ENCODE measurements at places on chromosomes 5 and 9.

- peak; percentile 74 for DNase-seq
Measured at GRCh38 chr5:74326571-74327338, 313.8 kb downstream of the ENC1 start.

GRCh38 chr5:126881821-126882600 is 105.1 kb downstream of the LMNB1 start:
- no peak for DNase-seq

DNA sequence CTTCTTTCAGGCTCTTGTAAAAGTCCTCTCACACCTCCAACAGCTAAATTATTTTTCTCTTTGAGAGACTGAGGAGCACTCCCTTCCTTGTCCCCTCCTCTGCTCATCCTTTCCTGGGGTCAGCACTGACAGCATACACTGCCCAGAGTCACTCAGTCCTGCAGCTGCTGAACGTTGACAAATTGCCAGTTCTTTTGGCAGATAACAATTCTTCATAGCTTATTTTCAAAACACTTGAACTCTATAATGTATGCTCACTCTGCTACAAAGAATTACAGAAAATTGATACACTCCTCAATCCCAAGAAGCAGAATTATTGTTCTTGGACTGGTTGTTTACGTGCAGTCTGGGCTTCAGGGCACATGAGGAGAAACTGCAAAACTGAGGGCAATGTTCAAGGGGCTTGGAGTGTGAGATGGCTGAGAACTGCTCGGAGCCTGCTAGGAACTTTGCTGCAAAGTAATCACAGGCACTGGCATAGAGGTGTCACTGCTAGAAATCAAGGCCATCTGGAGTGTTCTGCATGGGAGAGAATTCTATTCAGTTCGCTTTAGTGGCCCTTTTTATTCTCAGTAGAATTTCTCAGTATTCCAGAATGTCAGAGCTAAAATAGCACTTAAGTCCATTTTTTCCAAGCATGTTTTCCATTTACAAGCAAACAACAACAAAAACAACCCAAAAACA is 96.4 kb upstream of the SPOCK1 start:
- DNase-seq = no peak

DNA sequence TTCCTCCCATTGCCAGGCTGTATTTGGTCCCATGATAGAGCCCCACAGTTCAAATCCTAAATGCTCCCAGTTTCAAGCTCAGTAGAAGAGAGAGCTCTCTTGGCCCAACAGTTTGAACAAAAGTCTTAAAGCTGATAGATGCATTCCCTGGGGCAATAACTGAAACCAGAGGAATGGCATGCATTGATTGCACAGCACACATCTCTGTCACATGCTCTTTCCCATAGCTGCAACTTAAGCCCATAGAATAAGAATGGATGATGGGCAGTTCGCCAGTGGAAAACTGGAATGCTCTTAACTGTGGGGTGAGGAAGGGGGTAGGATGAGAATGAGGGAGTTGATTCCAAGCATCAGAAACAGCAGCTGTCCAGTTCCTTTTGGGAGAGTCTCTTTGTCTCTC is 1942.4 kb upstream of the WWC1 start:
- DNase-seq = no peak

- no peak for DNase-seq
Measured at GRCh38 chr5:69450116-69450515, 35.2 kb downstream of the MARVELD2 start.

GRCh38 chr5:181133610-181134231 is 2.8 kb upstream of the OR2V1 start:
- no peak for DNase-seq

DNA sequence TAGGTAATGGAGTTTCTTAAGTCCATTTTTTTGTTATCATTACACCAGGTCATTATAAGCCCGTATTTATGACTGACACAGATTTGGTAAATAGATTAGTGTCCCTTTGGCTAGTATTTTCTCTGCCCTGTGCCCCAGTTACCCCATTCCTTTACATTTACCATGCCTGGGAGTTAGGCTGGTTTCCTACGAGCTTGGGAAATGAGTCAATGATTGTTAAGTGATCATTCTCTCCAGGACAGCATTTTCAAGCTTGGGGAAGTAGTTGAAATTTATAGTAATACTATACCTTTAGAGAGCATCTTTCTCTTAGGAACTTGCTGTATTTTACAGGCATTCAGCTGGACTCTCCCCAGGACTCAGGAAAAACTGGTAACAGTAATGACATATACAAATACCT is 573.1 kb downstream of the TLE4 start:
- DNase-seq = no peak

- no peak for DNase-seq
Measured at GRCh38 chr5:173298213-173298926, 29.8 kb downstream of the STC2 start.

DNA sequence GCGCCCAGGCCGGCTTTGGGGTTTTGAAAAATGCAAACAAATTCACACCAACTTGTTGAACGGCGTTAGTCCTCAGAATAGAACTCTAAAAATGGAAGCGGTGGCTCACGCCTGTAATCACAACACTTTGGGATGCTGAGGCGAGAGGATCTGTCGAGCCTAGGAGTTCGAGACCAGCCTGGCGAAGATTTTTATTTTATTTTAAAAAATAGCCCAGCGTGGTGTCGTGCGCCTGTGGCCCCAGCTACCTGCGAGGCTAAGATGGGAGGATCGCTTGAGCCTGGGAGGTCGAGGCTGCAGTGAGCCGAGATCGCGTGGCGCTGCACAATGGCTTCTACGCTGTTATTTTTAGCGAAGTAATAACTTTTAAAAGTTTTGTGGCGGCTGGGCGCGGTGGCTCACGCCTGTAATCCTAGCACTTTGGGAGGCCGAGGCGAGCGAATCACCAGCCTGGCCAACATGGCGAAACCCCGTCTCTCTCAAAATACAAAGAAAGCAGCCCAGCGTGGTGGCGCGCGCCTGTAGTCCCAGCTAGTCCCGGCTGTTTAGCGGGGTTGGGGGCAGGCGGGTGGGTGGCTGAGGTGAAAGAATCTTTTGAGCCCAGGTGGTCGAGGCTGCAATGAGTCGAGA is 694 bp upstream of the PLIN2 start:
- peak; percentile 55 for DNase-seq

DNA sequence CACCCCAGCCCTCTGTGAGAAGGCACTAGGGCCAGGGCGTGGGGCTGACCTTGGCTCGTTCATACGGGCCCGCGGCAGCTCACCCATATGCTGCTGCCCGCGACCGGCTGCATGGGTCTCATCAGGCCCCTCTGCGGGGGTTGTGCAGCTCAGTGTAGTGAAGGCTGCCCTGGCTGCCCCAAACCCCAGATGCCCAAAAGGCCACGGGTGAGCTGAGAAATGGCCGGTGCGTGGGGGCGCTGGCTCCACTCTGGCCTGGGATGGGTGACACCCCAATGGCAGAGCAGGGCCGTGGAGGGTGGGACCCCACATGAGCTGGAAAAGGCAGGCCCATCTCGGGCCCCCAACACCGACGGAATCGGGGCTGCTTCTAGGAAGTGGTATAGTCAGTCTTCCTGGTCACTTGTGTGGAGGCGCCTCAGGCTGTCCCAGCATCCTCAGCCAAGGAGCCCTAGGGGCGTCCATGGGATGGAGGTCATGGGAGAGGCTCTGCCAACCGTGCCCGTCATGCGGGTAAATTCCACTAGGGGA is 19.4 kb upstream of the LRRC14B start:
- no peak for DNase-seq

GRCh38 chr9:128080206-128080605 is 12.2 kb downstream of the SLC25A25 start:
- DNase-seq = no peak

GRCh38 chr5:151463137-151464029 is 16.0 kb downstream of the SLC36A1 start:
- no peak for DNase-seq

DNA sequence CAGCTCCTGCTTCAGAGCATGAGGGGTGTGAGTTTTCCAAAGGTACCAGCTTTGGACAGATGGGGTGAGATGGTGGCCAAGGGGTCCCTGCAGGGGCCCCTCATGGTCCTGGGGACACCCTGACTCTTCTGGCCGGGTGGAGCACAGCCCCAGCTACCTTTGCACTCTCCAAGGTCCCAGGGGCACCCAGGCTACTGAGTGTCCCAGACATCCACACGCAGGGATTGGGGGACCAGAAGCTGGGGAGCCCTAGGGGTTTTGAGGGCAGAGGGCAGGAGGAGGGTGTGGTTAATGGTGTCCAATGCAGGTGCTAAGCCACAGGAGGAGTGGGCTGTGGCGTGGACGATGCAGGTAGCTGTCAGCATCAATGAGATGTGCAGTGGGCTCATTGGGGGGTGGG is 16.0 kb upstream of the CLPTM1L start:
- no peak for DNase-seq

GRCh38 chr9:12722131-12722530 is 28.9 kb downstream of the TYRP1 start:
- no peak for DNase-seq

- no peak for DNase-seq
Measured at GRCh38 chr5:34009610-34010009, 1.8 kb upstream of the AMACR start.

GRCh38 chr5:54785729-54786591 is 199.4 kb downstream of the ESM1 start:
- DNase-seq = no peak

- DNase-seq = no peak
Measured at GRCh38 chr9:74940600-74940999, 12.1 kb downstream of the C9orf40 start.

DNA sequence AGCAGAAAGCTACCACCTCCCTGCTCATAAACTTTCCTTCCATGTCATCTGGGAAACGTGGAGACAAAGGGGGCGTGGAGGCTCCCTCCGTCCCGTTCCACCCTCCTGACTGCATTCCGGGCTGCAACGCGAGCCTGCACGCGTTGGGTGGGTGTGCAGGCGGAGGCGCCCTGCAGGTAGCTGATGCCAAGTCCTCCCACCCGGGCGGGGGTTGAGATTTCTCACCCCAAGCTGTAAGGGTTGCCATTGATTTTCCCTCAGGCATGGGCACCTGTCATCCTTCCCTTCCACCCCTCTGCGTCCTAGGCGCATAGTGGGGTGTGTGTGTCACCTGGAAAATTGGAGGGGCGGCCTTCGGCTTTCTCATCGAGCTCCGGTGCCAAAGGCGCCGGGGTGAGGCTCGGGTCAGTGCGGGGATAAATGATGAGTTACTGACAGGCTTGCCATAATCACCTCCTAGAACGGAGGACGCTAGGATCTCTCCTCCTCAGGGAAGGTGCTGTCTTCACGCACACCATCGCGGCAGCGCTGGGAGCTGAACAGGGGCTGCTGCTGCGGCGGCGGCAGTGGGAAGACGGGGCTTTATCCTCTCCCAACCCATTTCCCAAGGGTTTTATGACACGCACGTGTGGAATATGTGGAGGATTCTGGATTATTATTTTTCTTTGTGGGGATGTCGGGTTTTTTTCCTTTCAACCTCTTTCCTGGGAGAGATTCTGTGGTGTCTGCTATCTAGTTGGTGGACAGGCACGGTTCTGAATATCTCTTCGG is 973 bp downstream of the PLPPR1 start:
- DNase-seq = no peak

- DNase-seq = no peak
Measured at GRCh38 chr5:135194573-135195269, 160.7 kb upstream of the PITX1 start.

GRCh38 chr5:116885825-116886224 is 311.2 kb upstream of the SEMA6A start:
- no peak for DNase-seq

DNA sequence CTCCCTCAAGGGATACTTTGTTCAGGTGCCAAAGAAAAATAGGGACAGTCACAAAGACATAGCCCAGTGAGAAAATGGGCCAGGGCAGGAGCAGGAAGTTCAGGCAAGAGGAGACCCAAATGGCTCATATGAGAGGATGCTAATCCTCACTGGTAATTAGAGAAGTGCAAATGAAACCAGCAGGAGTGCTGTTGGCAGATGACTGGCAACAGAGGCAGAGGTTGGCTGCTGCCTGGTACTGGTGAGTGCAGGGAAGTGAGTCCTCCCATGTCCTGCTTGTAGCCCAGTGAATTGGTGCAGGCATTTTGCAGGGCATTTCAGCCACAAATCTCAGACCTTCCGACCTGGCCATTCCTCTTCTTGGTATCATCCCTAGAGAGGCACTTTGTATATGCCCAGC is 23.5 kb downstream of the ODF2 start:
- no peak for DNase-seq

GRCh38 chr9:131361202-131361833 is 32.6 kb upstream of the PRRC2B start:
- DNase-seq = no peak

GRCh38 chr5:129639331-129639730 is 108.6 kb upstream of the MINAR2 start:
- DNase-seq = no peak

GRCh38 chr9:5718296-5719032 is 89.6 kb downstream of the RIC1 start:
- DNase-seq = no peak

- DNase-seq = no peak
Measured at GRCh38 chr5:136308212-136308795, 57.0 kb downstream of the TRPC7 start.

- no peak for DNase-seq
Measured at GRCh38 chr5:54002779-54003178, 307.6 kb downstream of the ARL15 start.

DNA sequence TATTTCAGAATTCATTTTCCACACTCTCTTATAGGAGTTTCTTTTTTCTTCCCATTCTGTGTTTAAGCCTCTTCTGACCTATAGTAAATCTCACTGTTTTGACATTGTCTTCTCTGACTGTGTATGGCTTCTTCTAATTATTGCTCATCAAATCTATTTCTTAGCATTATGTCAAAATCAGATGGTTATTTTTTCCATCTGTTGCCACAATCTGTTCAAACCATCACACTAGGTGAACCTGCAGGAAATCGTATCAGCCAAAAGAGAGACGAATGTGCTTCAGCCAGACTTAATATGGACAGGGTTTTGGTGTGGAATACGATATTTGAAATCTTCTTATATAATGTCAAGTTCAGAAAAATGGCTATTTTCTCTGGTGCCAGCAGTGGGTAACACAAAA is 15.9 kb upstream of the SEMA4D start:
- no peak for DNase-seq

DNA sequence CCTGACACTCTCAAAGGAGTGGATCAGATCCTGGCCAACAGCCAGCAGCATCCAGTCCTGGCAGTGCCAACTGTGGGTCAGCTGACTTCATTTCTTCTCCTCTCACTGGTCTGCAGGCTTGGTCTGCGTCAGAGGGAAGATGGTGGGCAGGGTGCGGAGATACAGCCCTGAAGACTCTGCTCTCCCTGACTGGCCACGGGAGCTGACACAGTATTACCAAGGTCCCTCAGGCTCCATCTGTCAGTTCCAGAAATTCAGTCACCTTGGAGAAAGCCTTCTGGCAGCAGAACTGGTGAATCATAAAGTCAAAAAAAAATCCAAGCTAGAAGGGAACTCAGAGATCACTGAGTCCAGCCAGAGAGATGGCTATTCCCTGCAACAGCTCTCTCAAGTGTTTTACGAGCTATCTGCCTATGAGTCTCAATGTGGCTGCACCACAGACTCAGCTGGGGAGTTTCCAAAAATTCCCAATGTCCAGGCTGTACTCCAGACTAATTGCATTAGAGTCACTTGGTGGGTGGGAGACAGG is 27.9 kb downstream of the C1QTNF2 start:
- DNase-seq = no peak
